Upper lobe of right lung (tissue), 1 donor: ENCODE measurements at places on chromosomes 16 and 17. TPM values are rescaled to one million over a fixed set of nuclear protein-coding genes. Genes with fewer than 3 reads are reported as not detected.

GRCh38 chr17:30116345-30116660 lies 313 bp upstream of the NSRP1 start:
- DNase-seq, result no peak

DNA sequence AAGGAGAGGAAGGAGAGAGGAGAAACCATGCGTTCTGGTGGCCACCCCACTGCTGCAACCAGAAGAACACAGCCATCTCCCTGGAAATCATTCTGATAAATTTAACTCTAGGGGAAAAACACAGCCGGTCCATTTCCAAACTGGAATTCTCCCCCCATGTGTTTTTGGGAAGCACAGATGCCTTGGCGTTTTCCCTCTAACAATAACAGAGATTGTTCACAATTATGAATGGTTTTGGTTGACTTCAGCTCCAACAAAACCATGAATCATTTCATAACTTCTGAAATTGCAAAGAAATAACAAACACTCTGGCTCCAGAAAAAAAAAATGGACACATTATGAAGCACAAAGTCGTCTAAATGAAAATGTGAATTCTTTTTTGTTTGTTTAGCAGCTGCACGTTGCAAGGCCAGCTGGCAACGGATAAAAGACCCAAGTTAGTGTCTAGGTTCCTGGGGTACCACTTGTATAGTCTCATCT lies 46.2 kb downstream of the GNAO1 start:
- no peak for DNase-seq

GRCh38 chr17:36482611-36483504 lies 3.6 kb upstream of the ZNHIT3 start:
- peak; percentile 92 for DNase-seq

- DNase-seq, result no peak
These were observed 36.6 kb downstream of the ANKRD11 start for GRCh38 chr16:89453501-89454321.

GRCh38 chr17:73091410-73091769 lies 1.1 kb downstream of the SLC39A11 start:
- DNase-seq, result no peak

- no peak for DNase-seq
These were observed 23.5 kb downstream of the TADA2A start for GRCh38 chr17:37430051-37430627.

GRCh38 chr17:64599187-64599676 lies 62.9 kb downstream of the SMURF2 start:
- DNase-seq, result no peak

DNA sequence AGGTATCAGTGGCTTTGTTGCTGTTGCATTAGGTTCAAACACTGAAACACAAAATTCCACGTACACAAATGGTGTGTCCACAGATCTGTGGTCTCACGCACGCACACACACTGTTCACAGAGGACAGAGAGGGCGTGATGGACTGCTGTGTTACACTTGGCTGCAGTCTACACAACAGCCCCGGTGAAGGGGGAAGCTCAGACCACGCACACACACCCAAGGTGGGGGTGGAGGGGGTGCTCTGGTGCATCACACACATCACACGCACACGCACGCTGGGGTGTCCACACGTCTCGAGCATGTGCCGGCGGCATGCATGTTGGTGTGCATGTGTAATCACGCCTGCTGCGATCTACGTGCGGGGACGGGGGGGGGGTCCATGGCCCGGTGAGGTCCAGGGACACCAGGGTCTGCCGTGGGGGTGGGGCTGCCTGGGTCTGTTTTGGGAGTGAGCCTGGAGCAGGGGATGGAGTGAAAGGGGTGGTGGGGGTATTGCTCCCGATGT lies 7.3 kb downstream of the HSD3B7 start:
- no peak for DNase-seq

DNA sequence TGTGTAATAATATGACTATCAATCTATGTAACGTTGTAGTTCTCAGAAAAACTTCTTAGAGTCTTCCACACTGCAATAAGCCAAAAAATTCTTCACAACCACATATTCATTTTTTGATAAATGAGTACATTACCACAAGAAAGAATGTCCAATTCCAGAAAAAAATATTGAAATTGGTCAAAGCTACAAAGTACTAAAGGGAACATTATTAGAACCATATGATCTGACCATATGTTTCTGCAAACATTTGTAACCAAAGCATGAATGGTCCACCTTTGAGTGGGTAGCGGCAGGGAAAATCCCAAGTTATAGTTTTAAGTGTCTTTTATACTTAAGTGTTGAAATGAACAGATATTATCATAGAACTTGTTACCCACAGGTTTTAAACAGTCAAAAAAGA lies 71.7 kb upstream of the NACA2 start:
- DNase-seq, result no peak

DNA sequence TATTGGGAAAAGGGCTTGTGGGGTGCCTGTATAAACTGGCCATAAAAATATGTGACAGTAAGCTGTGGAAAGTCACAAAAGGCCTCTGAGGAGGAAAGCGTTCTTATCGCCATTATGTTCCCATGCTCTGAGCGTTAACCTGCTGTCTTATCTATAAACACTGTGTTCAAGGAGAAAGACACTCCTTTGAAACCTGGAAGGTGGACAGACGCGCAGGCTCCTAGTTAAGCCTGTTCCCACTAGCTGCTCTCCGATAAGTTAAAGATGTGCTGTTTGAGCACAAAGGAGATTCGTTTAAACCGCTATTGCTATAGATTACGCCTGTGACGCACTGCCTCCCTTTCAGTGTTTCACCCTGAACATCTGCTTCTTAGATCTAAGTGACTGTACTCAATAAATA lies 5.2 kb downstream of the ALOX12B start:
- DNase-seq, result no peak

GRCh38 chr17:8369944-8370343 lies 6.6 kb downstream of the KRABD2 start:
- no peak for DNase-seq

DNA sequence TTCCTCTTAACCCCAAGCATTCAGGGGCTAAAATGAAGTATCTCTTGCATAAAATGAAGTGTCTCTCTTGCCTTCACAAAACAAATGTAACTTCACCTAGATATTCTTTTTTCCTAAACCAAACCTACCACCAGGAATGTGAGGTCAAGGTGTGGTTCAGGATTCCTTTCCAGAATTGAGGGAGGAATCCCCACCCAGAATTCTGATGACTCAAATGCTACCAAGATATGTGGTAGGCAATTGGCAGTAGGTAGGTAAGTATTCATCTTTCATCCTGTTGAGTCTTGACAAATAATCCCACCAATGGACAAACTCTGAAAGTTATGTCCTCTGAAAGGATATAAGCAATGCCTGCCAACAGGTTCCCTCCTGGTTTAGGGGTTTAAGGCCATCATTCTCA lies 26.2 kb downstream of the TRIM16 start:
- DNase-seq, result no peak

DNA sequence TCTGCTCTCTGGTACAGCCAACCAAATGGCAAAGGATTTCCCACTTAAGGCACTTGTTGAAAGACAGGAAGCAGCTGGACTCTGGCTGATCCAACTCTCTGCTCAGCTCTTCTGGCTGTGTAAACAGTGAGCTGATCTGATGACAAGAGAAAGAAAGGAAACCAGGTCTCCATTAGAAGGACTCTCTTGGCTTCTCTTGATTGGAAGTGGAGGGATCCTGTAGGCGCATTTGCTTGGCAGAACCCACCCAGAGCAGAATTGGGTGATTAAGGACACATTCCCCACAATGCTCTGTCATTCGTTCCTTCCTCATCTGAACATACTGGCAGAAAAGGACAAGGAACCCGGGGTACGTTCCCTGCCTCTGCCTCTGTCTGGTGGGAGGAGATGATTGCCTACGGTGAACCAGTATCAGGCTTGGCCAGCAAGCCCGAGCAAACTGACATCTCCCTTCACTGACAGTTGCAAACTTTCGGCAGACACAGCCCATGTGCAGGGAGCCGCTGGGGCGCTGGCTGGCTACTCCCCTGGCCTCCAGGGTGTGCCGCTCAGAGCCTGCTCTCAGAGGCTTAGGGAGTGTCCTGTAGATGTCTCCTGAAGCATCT lies 29.1 kb downstream of the LDHD start:
- DNase-seq, result no peak

GRCh38 chr16:20401066-20401465 lies 3.5 kb downstream of the PDILT start:
- no peak for DNase-seq

- no peak for DNase-seq
These were observed 180.8 kb downstream of the ENGASE start for GRCh38 chr17:79255456-79255855.

- DNase-seq, result no peak
These were observed 140.6 kb downstream of the PARN start for GRCh38 chr16:14489460-14489859.

Gene ITGA2B
- total RNA-seq, result 4.6 TPM

Gene NTHL1
- 26.4 TPM for total RNA-seq

Gene CUEDC1
- total RNA-seq, result 41.9 TPM

Gene KRT20
- not detected for total RNA-seq

Gene NPIPA1
- 91.6 TPM for total RNA-seq

Gene CCL5
- 22.5 TPM for total RNA-seq

Gene BAIAP3
- 3.0 TPM for total RNA-seq

Gene TMEM88
- 10.7 TPM for total RNA-seq

Gene KCNJ2
- 18.1 TPM for total RNA-seq

Gene DNAAF8
- 0.58 TPM for total RNA-seq

Gene KRTAP17-1
- total RNA-seq, result not detected

Gene ZNF267
- 17.0 TPM for total RNA-seq

Gene HS3ST6
- not detected for total RNA-seq

Gene SGCA
- total RNA-seq, result 27.8 TPM
